ENCODE measurements at places on chromosomes 1 and 21.

GRCh38 chr1:234885601-234886000, 243.0 kb downstream of the TOMM20 start:
- no peak for DNase-seq

- DNase-seq: no peak
Measured at GRCh38 chr1:109864930-109865612, 45.6 kb upstream of the CSF1 start.

DNA sequence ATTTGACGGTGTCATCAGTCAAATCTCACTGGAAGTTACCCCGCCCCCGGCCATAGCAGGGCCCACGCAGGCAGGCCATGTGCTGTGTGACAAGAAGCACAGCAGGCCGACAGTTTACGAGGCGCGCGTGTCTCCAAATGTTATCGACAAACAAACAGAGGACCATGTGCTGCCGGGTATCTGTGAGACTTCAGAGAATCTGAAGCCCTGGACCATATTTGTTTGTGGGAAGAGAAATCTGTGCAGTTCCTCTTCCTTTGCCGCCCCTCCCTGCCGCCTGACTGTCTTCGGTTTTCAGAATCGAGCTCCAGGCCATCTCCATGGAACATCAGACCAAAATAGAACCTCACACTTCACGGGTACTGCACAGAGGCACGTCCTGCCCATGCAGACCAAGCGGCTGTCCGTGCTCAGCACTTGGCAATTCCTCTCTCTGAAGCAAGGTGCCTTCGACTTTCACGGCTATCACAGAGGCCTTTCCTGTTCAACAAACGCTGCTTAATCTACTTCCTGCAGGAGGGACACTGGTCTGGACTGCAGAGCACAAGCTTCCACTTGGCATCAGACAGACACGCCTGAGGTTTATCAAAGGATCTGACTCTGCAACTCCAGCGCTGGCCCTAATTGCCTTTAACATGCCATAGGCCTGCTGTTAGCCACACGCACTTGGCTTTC, 135.7 kb upstream of the KRTAP19-8 start:
- DNase-seq: no peak

DNA sequence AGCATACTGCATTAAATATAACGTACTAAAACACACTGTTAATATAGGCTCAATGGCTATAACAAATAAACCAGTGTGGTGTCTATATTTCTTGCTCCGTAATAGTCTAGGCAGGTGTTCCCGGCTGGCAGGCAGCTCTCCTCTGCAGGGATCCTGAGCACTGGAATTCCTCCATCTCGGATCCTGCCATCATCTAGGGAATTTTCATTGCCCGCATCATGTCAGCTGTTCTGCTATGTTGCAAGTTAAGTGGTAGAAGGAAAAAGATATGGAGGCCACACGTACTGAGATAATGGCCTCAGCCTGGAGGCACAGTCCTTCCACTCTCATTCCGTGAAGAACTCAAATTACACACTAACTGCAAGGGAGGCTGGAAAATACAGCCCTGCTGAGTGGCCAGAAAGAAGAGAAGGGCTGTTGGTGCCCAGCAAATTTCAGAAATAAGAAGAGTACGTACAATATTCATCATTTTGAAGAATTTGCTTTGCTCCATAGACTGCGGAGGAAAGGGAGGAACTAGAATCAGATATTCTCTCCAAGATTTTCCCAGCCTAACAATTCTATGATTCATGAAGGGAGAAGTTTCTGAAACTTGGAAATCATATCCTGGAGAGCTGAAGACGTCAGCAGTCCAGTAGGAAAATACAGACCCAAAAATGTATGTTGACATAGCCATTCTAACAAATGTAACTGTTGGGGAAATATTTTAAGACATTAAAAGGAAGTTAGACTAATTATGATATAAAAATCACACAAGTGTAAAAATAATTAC, 263.3 kb downstream of the MRPL39 start:
- no peak for DNase-seq

DNA sequence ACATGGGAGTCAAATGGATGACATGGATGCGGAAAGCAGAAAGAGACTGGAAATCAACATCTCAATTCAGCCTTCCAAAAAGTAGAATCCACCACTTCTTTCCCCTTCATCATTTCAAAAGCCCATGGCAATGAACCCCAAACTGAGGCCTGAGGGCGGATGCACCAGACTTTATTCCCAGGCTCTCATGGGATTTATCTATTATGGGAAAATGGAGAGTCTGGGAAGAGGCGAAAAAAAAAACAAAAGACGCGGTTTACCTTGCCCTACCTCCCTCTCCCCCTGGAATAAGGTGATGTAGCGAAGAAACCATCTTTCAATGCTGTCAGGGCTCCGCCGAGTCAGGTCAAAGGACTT, 624 bp downstream of the KIFAP3 start:
- DNase-seq: no peak
